ENCODE measurements at places on chromosomes 2 and 18. TPM values are rescaled to one million over a fixed set of nuclear protein-coding genes. Genes with fewer than 3 reads are reported as not detected.
A peak's percentile ranks its signal among the peaks of the same experiment; 100 is the strongest.

- no peak for DNase-seq
Observed at GRCh38 chr18:29250843-29251242, 1073.9 kb upstream of the CDH2 start.

- DNase-seq = no peak
Observed at GRCh38 chr2:46029332-46029811, 267.8 kb upstream of the EPAS1 start.

The IL36B gene
- total RNA-seq = not detected

DNA sequence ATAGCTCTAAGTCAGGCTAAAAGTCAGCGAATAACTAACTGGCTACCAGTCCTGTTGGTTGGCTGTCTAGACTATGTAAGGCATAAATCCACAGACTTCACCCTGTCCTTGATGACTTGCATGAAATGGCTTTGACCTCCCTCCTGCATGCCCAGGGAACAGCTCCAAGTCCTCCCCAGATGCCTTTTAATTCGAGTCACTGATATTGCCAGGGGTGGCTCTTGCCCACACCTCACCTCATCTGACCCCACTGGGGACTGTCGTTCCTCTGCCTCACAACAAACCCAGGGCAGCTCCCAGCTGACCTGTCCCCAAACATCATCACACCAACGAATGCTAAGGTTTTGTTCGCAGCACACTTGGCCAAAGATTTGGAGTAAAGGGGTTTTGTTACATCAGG lies 396.0 kb upstream of the ID2 start:
- DNase-seq = no peak

- DNase-seq = no peak
Observed at GRCh38 chr2:47155091-47155876, at the start of gene STPG4. TSS of gene STPG4 (minus strand) at chr2:47155308. CDS start at chr2:47155251, 57 bp downstream.

GRCh38 chr2:183248866-183249567 lies 124.8 kb downstream of the NUP35 start:
- DNase-seq = no peak

DNA sequence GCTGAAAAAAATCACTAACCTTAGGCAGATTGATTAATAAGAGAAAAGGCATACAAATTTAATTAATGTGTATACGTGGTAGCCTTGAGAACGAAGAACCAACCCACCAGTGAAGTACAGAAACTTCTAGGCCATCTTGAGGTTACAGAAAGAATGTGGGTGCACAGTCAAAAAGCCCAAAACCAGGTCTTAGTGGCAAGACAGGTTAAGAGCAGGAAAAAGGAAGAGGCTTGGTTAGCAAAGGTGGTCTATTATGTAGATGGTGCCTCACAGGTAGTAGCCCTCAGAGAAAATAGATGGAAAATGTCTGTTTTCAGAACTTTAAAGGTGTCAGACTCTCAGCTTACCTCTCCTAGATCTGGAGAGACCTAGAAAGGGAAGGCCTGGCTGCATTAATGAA lies 22.0 kb upstream of the SLC35G4 start:
- no peak for DNase-seq

The ITPRIPL1 gene
- total RNA-seq = 1.7 TPM

- no peak for DNase-seq
Observed at GRCh38 chr18:42743373-42744138, 371.9 kb downstream of the RIT2 start.

DNA sequence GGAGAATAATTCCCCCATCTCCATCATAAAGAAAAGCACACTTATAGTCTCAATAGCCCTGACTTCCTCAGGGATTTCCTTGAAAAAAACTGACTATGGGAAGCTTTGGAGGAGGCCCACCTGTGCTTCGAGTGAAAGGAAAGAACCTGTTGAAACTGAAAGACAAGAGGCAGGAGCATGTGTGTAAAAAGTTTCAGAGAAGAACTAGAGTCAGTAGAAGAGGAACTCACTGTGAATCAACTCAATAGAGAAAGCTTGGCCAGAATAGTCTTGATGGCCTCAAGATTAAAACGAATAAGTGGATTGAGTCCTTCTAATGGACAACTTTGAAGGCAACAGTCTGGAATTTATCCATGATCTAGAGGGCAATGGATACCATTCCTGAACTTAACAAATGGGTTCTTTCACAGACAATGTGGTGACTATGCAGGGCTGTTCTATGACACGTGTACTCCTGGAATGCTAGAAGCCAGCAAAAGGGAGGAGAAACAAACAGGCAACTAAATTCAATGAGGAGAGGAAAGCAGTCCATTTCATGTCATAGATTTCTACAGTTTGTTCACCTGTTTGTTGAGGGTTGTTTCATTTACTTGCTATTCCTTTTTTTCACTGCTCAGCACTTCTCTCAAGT lies 442.3 kb downstream of the GRB14 start:
- no peak for DNase-seq

DNA sequence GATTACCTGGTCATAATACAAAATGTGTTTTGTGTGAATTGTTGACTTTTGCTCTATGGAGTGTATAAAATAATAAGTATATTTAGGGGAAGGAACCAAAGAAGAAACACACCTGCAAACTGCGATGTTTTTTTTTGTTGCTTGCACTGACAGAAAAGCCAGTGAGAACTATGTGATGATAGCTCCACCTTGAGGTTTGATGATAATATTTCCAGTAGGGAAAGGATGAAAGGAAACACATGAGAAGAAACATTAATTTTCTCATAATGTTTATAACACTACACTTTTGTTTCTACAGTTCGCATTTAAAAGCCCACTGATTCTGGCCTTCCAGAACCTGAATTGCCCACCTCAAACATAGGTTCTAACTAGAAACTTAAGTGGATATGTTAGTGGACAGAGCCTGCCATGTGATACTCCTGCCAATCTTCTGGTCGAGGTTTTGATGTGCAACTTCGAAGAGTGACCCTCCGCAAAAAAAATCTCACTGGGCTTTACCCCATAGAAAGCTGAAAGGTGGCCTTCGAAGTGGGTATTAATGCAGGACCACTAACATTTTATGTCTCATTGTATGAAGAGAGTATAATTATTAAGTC lies 476.4 kb upstream of the SPHKAP start:
- peak; percentile 29 for DNase-seq

DNA sequence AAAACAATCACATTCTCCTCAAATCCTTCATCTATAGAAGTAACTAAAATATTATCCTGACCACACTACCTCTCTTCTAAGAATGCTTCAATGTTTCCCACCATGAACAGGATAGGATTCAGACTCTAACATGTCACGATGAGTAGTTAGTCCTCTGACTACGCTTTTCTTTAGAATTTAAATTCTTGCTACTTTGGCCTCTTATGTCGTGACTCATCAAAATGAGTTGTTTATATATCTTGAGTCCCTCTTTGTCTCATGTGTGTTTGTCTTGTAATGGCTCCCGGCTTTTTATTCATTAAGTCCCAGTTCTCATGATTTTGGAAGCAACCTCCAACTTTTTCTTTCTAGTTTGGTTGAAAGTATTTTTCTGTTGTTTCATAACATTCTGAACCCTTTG lies 1289.2 kb downstream of the DSC3 start:
- no peak for DNase-seq

- DNase-seq = no peak
Observed at GRCh38 chr2:235271936-235272335, 221.9 kb upstream of the AGAP1 start.

- DNase-seq = no peak
Observed at GRCh38 chr2:102181919-102182635, 4.7 kb upstream of the IL1RL2 start.

DNA sequence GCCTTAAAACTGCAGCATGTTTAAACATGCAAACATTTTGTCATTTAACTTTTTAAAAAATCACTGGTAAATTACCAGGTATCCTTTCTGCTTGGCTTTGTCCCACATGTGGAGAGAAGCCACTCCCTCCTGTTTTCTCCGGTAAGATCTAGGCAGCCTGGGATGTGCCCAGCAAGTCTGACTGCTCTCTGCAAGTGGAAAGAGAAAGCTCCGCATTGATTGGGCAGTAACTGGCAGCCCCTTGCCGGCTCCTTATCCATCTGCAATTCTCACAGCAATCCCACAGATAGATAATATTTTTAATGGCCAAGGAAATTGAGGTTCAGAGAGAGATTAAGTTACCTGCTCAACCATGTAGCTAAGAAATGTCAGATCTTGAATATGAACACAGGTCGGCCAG lies 136.1 kb downstream of the TMEM200C start:
- DNase-seq = no peak

DNA sequence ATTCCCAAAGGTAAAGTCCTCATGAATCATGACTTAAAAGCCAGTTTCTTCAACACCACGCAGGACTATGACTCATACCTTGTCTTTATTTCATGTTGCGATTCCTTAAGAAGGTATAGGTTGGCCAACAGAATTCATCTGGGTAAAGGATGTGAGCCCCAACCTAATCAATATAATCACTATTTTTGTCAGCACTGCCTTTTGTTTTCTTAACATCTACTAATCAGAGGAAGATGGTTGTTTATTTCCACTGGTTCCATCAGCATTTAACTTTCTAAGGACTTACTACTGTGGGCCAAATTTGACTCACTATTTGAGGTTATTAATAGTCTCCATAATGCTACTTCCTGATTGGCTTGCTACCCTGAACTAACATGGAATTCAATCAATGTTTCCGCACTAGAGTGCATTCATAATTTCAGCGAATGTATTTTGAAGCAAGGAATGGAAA lies 78.6 kb downstream of the SCG2 start:
- no peak for DNase-seq

DNA sequence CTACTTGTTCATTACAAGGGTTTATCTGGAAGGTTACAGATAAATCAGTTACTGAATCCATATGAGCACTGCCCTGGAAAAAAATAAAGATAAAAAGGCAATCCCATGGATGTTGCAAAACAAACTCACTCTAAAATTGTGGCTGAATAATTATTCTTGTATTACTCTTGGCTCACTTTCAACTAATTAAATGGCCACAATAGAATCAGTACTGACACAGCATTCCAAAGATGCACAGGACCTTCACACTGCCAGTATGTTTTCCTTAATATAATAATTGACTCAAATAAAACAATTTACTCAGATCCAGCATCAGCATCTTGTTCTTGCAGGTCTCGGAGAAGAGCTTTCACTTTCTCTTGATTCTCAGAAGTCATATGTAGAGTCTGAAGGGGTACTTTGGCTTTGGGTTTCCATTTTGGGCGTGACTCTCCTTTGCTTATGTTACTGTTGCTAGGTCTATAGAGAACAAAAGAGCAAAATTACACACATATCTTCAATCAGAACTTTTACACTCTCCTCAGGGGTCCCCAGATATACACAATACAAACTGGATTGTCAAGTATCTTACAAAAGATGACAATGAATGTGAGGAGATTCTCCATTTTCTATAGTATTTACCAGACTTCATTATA lies 12.6 kb downstream of the DHX57 start:
- DNase-seq = no peak

DNA sequence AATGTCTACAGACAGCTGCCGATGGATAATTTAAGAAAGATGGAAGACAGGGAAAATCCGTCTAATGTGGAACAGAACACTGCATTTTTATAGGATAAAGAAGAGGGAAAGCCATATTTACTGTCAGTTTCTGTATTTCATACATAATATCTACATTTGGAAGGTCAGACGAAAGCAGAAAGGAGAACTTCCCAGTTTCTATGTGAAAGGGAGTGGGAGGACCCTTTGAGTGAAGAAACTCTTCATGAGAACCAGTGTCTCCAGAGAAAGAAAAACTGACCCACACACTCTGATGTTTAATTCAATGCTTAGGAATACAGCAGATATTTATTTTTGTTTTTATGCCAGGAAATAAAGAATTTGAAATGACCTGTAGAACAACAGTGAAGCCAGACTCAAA lies 127.2 kb downstream of the CALCRL start:
- no peak for DNase-seq

- DNase-seq = no peak
Observed at GRCh38 chr2:117943013-117943672, 70.7 kb downstream of the CCDC93 start.

The SAG gene
- total RNA-seq = not detected

GRCh38 chr2:1693723-1694122 lies 50.6 kb downstream of the PXDN start:
- no peak for DNase-seq

GRCh38 chr2:217399291-217399690 lies 539.4 kb upstream of the TNP1 start:
- DNase-seq = no peak

- no peak for DNase-seq
Observed at GRCh38 chr2:115549611-115550130, 1107.2 kb downstream of the DPP10 start.

- DNase-seq = peak; percentile 82
Observed at GRCh38 chr2:231714639-231715498, 6.5 kb downstream of the PTMA start.

The L3MBTL4 gene
- total RNA-seq = 2.4 TPM

DNA sequence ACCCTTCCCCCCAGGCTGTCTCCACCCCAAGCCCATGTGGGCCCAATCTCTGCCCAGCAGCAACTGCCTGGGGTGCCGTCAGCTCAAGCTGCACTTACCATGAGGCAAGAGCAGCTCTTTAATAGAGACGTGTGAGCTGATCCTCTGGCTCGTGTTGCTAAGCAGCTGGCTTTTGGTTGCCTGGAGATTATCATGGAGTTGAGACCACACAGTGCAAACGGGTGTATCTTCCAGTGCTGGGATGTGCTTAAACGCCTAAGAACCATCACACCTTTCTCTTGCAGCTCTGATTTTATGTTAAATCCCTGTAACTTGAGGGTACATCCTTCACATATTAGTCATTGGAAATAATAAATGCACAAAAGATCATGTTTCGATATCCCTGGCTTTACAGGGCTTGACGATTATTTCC lies 271.1 kb downstream of the PRKCE start:
- DNase-seq = no peak

- no peak for DNase-seq
Observed at GRCh38 chr18:10351219-10351818, 103.1 kb upstream of the APCDD1 start.

The FBXO36 gene
- total RNA-seq = 0.42 TPM

The SLC14A1 gene
- total RNA-seq = not detected

The CGREF1 gene
- 9.3 TPM for total RNA-seq

GRCh38 chr2:23655934-23656596 lies 270.9 kb downstream of the ATAD2B start:
- DNase-seq = no peak

The B3GNT2 gene
- total RNA-seq = 23.8 TPM

DNA sequence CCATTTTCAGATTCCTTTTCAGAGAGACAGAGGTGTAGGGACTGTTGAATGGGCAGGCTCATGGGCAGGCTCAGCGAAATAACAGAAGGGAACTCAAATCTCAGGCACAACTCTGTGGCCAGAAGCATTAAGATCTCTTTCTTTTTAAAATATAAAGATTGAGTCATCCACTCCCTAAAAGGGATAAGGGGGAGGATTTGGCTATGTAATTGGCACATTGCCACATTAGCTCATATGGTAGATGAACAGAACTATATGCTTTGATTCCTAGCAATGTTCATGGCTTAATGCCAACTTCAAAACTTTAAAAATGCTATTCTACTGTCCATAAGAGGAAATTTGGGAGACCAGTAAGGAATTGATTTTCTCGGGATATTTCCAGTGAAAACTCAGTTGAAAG lies 53.8 kb upstream of the SLC5A7 start:
- DNase-seq = no peak

DNA sequence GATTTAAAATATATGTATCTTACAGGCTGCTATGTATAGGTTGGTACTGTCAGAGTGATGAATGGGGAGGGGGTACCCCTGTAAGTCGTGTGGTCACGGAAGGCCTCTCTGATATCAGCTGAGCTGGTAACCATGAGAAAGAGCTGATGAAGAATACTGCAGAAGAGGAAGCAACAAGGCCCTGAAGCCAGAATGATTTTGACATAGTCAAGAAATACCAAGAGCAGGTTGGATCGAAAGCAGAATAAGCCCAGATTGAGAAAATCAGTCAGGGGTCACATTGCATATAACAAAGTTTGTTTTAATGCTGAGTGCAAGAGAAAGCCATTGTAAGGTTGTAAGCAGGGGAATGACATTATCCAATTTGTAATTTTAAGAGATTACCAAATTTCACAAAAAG lies 57.3 kb downstream of the UNC50 start:
- no peak for DNase-seq

All from Calu3 (cell line).